Upper lobe of left lung (tissue), 6 donors: ENCODE measurements at places on chromosomes 3 and 15.

- no peak for DNase-seq
Measured at GRCh38 chr3:113629584-113630421, 66.6 kb downstream of the USF3 start.

- no peak for DNase-seq
Measured at GRCh38 chr3:57065588-57065987, 5.1 kb downstream of the SPATA12 start.

GRCh38 chr15:61327019-61327631, 98.0 kb upstream of the RORA start:
- DNase-seq, result no peak

DNA sequence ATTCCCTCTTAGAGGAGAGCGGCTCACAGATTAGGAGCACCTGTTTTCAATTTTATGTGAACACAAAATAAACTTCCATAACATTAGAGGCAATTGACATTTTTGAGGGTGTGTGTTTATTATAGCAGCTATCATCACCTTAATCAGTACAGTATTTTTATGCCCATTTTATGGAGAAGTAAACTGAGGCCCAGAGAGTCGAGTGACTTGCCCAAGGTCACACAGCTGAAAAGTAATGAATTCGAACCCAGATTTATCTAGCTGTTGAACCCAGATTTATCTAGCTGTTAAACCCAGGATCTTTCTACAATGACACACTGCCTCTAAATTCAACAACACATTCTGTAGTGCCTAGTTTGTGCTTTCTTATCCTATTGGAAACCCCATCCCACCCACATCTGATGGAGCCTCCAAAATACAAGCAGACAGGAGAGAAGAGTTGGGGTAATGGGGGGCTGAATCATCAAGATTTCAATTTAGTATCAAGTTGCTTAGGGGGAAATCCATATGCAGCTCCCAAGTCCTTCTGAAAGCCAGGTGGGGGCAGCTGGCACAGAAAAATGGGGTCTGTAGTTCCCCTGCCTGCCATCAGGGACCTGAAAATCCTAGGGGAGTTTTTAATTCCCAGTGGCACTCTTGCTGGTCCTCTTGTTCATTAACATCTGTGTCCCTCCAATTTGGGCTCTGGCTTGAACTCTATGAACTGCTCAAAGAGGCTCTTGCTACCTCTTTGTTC, 50.4 kb upstream of the TRA2B start:
- DNase-seq, result no peak

DNA sequence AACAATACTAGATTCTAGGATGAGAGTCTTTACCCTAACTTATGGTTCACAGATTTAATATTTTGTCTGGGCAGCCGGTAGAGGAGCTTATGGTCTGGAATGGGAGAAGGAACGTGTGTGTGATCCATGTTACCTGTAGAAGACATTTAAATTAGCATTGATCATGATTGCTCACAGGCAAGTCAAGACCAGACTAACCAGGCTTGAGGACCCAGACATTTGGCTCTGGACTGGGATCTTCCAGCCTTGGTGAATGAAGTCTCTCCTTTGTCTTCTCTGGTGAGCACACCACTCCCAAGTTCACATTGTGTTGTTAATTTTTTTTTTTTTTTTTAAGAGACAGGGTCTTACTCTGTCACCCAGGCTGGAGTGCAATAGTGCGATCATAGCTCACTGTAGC, 11.7 kb downstream of the ABHD2 start:
- DNase-seq, result no peak

DNA sequence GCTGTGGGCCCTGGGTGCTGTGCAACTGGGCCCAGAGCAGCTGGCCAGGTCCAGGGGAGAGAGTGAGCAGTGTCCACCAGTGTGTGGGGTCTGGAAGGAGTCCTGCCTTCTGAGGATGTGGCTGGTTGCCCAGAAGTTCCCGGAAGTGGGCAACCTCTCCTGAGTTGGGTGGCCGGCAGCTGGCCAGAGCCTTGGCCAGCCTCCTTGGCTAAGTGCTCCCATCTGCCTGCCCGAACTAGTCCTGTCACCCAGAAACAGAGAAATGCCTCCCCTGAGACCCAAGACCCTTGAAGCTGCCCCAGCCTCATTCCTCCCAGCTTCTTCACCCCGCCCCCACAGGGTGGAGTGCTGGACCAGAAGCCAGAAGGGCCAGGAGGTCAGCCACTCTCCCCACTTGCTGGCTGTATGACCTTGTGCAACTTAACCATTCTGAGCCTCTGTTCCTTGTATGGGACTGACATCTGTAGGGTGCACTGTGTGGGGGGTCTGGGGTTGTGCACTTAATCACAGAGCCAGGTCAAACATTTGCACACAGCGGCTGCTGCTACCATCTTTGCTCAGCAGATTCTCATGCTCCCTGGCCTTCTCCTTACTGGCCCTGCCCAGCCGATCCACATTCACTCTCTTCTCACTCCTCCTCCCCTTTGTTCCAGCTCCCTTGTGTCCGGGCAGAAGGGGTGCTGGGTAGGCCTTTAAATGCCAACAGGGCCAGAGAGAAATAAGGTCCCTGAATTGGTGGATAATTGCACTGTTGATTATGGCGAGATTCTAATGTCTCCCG, 7.5 kb upstream of the ALAS1 start:
- peak; percentile 50 for DNase-seq

DNA sequence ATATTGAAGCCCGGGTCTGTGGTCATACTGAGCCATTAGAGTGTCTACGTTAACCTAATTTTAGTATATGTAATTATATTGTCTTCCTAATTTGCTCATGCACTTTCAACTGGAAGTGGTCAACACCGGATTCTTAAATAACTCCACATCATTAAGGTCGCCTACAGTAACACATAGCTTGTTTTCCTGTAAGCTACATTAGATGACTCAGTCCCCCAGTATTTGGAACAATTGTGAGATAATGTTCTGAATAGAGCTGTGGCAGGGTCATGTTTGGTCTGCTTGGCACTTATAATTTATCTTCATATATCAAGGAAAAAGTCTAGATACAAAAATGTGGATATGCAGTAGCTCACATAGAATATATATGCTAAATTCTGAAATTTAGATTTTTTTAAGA, 486.2 kb downstream of the IGSF11 start:
- DNase-seq, result no peak

DNA sequence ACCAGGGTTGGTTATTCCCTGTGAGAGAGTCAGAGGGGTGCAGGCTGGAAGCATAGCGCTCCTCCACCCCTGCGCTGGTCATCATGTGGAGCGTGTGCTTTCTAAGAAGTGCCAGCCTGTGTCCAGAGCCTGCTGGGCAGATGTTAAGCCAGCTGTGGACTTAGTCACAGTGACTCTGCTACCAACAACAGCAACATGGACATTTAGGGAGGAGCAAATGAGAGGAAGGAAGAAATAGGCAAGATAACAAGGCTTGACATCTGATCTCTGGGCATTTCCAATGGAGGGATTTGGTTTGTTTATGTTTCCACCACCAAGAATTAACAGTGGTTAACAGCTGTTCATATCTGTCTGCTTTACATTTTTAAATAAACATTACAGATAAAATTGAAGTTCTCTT, 36.4 kb upstream of the MYZAP start:
- no peak for DNase-seq

DNA sequence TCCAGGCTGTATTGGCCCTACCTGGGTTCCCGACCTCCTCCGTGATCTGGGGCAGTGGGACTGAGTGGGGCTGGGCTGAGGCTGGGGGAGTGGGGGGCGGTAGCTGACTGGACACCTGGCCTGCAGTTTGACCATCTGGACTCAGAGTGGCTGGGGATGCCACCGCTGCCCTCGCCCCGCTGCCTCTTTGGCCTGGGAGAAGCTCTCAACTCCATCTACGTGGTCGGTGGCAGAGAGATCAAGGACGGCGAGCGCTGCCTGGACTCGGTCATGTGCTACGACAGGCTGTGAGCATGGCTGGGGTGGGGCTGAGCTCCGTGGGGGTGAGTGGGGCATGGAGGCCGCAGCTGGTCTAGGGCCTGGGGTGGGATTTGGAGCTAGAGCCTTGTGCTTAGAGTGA, 2.7 kb downstream of the KLHL40 start:
- no peak for DNase-seq

- no peak for DNase-seq
Measured at GRCh38 chr3:46462111-46462510, 2.6 kb downstream of the LTF start.
